ENCODE measurements at places on chromosomes 3 and 15. TPM values are rescaled to one million over a fixed set of nuclear protein-coding genes. Genes with fewer than 3 reads are reported as not detected.

DNA sequence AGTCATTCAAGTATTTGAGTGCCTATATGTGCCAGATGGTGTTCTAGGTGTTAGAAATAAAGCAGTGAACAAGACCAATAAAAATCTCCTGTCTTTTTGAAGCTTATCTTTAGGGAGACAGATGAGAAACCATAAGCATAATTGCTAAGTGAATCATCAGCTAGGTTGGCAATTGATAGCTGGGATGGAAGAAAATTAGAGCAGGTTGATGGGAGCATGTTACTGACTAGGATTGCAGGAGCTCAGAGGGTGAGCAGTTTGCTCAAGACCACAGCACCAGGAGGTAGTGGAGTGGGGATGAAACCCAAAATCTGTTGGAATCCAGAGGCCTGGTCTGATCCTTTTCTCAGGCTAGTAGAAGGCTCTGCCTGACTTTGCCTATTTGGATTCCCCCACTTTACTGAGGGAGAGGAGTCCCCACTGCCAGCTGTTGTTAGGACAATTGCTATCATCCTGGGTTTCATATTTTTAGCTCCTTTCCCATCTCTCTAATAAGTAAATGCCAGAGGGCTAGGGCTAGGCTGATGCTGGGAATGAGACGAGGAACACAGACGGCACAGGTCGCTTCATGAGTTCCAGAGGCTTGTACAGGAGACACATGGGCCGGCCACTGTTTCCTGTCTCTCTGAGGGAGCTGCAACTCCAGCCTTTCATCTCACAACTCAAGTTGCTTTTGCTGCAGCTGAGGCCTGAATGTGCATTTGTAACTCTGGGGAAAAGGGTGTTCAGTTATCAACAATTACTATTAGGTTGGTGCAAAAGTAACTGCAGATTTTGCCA is 102.9 kb downstream of the CACNA1D start:
- no peak overlapping the region for H3K27ac ChIP-seq
- no peaks in the 10 kb centered on the region for H3K27me3 ChIP-seq
- H3K4me1 ChIP-seq: no peaks in the 10 kb centered on the region
- H3K36me3 ChIP-seq: no peaks in the 10 kb centered on the region

DNA sequence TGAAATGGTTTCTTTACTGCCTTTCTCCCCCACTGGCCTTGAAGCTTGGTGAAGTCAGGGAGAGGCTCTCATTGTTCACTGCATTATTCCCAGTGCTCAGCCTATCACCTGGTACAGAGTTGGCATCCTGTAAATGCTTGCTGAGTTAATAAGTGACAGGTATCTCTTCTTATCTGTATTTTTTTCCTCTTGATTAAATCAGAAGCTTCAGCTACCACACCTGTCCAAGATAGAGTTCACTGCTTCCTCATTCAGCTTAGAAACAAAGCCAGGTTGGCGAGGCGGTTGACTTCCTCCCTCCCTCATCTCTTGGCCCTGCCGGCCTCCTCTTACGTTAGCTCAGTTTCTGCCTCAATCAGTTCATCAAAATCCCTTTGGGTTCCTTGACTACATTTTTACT is 142.8 kb downstream of the LIPC start:
- no peak overlapping the region for H3K27ac ChIP-seq
- H3K4me1 ChIP-seq: no peaks in the 10 kb centered on the region
- DNase-seq: no peak
- no peaks in the 10 kb centered on the region for H3K36me3 ChIP-seq

GRCh38 chr15:60713119-60714084 is 234.5 kb upstream of the ICE2 start:
- no peak for DNase-seq
- H3K27me3 ChIP-seq: no peaks in the 10 kb centered on the region
- H3K36me3 ChIP-seq: no peaks in the 10 kb centered on the region
- no peak overlapping the region for H3K4me3 ChIP-seq

DNA sequence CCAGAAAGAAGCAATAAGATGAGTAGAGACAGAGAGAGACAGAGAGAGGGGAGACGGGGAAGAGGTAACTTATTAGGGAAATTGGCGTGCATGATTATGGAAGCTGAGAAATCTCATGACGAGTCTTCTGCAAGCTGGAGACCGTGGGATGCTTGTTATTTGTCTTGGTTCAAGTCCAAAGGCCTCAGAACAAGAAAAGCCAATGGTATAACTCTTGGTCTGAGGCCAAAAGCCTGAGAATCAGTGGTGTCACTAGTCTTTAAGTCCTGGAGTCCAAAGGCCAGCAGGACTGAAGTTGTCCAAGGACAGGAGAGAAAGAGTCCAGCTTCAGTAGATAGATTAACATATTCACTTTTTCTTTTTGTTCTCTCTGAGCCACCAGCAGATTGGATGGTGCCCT is 613.6 kb downstream of the CADM2 start:
- no peak for DNase-seq
- no peak overlapping the region for H3K4me3 ChIP-seq
- no peak overlapping the region for H3K27ac ChIP-seq
- no peaks in the 10 kb centered on the region for H3K27me3 ChIP-seq
- H3K4me1 ChIP-seq: no peaks in the 10 kb centered on the region

GRCh38 chr3:10329495-10330015 is 8.6 kb upstream of the SEC13 start:
- DNase-seq: peak; percentile 8
- H3K4me3 ChIP-seq: no peak overlapping the region
- H3K36me3 ChIP-seq: no peaks in the 10 kb centered on the region
- H3K27ac ChIP-seq: no peak overlapping the region

DNA sequence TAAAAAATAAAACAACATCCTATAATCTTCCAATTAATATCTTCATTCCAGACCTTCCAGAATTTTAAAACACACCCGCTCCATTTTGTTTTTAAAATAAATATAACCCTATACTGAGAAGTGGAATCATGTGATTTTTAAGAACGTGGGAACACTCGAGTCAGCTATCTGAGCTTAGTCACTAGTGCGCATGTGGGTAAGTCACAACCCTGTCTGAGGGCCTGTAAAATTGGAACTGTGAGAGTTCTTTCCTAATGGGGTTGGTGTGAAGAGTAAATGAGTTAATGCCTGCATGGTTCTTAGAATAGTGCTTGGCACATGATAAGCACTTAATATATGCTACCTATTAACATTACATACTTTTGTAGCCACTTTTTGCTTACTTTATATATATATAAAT is 19.9 kb upstream of the POLR2M start:
- H3K4me1 ChIP-seq: peaks cover 52% of the 10 kb centered on the region
- no peaks in the 10 kb centered on the region for H3K36me3 ChIP-seq
- peak overlapping the region; percentile 61 for H3K27ac ChIP-seq
- H3K4me3 ChIP-seq: no peak overlapping the region
- DNase-seq: peak; percentile 52

GRCh38 chr3:174253196-174253823 is 605.8 kb upstream of the NAALADL2 start:
- no peaks in the 10 kb centered on the region for H3K27me3 ChIP-seq
- DNase-seq: no peak
- H3K27ac ChIP-seq: no peak overlapping the region
- no peaks in the 10 kb centered on the region for H3K36me3 ChIP-seq

DNA sequence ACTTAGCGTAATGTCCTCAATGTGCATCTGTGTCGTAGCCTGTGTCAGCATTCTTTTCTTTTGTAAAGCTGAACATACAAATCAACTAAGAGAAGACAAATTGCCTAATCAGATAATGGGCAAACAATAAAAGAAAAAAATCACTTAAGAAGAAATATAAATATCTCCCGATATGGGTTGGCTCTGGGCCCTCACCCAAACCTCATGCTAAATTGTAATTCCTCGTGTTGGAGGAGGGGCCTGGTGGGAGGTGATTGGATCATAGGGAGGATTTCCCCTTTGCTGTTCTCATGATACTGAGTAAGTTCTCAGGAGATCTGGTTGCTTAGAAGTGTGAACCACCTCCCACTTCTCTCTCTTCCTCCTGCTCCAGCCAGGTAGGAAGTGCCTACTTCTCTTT is 285.0 kb upstream of the LYSMD4 start:
- H3K4me3 ChIP-seq: no peak overlapping the region
- H3K27me3 ChIP-seq: no peaks in the 10 kb centered on the region
- H3K36me3 ChIP-seq: no peaks in the 10 kb centered on the region
- no peak overlapping the region for H3K27ac ChIP-seq

DNA sequence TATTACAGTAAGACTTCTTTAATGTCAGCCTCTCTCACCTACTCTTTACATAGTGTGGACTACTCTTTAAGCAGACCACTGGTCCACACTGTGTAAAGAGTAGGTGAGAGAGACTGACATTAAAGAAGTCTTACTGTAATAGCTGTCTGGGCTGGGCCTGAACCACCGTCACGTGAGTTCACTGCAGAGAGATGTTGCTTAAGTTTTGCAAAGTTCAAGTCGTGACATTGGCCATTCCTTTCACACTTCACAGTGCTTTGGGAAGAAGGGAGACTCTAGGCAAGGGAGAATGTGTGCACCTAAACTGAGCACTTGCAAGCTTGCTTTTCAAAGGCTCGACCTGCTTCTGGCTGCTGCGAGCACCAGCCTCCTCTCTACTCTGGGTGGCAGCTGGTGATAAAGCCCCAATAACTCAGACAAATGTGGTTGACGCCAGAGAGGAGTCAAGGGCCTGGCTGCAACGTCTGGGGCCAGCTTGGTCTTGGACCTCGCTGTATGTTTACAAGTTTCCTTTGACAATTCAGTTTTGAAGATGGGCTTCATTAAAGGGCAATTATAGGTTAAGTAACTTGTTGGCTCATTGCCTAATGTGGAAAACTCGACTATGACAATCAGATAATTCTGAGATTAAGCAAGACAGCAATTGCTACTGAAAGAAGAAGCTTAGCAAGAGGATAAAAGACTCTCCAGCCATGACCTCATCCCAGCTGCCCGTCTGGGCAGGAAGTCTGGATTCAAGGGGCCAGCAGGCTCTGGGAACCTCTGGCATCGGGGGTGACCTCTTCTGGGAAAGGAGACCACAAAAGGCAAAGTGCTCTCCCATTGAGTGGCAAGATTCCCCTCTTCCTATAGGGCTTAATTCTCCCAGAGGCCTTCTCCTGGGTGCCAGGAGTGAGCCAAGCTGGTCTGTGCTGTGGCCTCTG is 242.1 kb upstream of the TLE3 start:
- H3K4me1 ChIP-seq: peaks cover 9% of the 10 kb centered on the region
- H3K27ac ChIP-seq: no peak overlapping the region
- no peaks in the 10 kb centered on the region for H3K27me3 ChIP-seq
- no peak overlapping the region for H3K4me3 ChIP-seq
- H3K36me3 ChIP-seq: no peaks in the 10 kb centered on the region

DNA sequence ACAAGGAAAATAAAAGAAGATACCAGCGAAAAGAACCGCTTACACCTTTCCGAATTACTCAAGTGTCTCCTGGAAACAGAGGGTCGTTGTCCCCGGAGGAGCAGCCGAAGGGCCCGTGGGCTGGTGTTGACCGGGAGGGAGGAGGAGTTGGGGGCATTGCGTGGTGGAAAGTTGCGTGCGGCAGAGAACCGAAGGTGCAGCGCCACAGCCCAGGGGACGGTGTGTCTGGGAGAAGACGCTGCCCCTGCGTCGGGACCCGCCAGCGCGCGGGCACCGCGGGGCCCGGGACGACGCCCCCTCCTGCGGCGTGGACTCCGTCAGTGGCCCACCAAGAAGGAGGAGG is 325 bp downstream of the ALCAM start:
- DNase-seq: peak; percentile 32
- no peak overlapping the region for H3K27ac ChIP-seq
- no peaks in the 10 kb centered on the region for H3K27me3 ChIP-seq
- peak overlapping the region; percentile 65 for H3K4me3 ChIP-seq
- no peaks in the 10 kb centered on the region for H3K36me3 ChIP-seq

DNA sequence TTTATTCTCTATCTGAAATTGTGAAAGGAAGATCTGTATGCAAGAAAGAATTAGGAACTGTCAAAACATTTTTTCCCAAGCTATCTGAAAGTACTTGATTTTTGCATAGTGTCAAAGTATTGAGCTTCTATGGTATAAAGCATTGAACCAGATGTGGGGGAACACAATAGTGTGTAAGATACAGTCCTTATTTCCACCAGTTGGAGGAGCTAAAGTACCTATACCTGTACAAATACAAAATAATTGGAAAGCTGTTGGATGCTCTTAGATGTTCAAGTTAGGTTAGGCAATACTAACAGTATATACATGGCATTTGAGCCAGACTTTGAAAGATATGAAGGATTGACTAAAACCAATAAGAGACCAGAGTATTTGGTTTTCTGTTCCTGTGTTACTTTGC is 148.4 kb downstream of the B3GALNT1 start:
- H3K4me3 ChIP-seq: no peak overlapping the region
- no peak overlapping the region for H3K27ac ChIP-seq
- no peaks in the 10 kb centered on the region for H3K27me3 ChIP-seq
- no peaks in the 10 kb centered on the region for H3K36me3 ChIP-seq
- peaks cover 11% of the 10 kb centered on the region for H3K4me1 ChIP-seq

- no peaks in the 10 kb centered on the region for H3K36me3 ChIP-seq
- H3K27ac ChIP-seq: no peak overlapping the region
- peak overlapping the region; percentile 49 for H3K4me3 ChIP-seq
- DNase-seq: peak; percentile 67
- no peaks in the 10 kb centered on the region for H3K27me3 ChIP-seq
- peaks cover 22% of the 10 kb centered on the region for H3K4me1 ChIP-seq
Measured at GRCh38 chr3:186097663-186098451, 11.0 kb downstream of the ETV5 start.

DNA sequence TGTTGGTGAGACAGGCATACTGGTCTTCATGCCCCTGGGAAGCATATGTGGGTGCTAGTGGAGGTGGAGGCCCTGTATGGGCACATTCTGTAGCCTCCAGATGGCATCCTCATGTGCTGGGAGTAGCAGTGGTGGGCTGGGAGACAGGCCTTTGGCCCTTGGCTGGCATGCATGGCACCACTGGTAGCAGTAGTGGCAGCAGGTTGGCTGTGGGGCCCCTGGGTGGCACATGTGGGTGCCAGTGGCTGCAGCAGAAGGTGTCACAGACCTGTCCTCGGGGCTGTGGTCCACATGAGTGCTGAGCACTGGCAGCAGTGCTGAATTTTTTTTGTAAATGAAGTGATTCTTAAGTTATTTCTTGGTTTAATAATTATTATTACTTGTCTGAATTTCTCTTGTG is 71.2 kb downstream of the TNFAIP8L3 start:
- H3K27me3 ChIP-seq: no peaks in the 10 kb centered on the region
- no peak overlapping the region for H3K4me3 ChIP-seq
- no peak overlapping the region for H3K27ac ChIP-seq

- no peak overlapping the region for H3K4me3 ChIP-seq
- H3K27ac ChIP-seq: peak overlapping the region; percentile 39
- no peaks in the 10 kb centered on the region for H3K27me3 ChIP-seq
- no peaks in the 10 kb centered on the region for H3K36me3 ChIP-seq
- peak; percentile 64 for DNase-seq
Measured at GRCh38 chr3:40741729-40742128, 217.0 kb downstream of the ZNF621 start.

GRCh38 chr15:38558372-38559059 is 6.1 kb downstream of the RASGRP1 start:
- DNase-seq: no peak
- H3K27ac ChIP-seq: no peak overlapping the region
- H3K27me3 ChIP-seq: no peaks in the 10 kb centered on the region
- H3K36me3 ChIP-seq: no peaks in the 10 kb centered on the region

NR1D2 gene
- 7.5 TPM for polyA plus RNA-seq

MITF gene
- polyA plus RNA-seq: 17.9 TPM

FETUB gene
- polyA plus RNA-seq: not detected

ILDR1 gene
- polyA plus RNA-seq: not detected

ARGFX gene
- polyA plus RNA-seq: not detected

CIDEC gene
- 17.5 TPM for polyA plus RNA-seq

SUCNR1 gene
- 0.15 TPM for polyA plus RNA-seq
